ENCODE measurements at places on chromosomes 4 and X. TPM values are rescaled to one million over a fixed set of nuclear protein-coding genes. Genes with fewer than 3 reads are reported as not detected.

DNA sequence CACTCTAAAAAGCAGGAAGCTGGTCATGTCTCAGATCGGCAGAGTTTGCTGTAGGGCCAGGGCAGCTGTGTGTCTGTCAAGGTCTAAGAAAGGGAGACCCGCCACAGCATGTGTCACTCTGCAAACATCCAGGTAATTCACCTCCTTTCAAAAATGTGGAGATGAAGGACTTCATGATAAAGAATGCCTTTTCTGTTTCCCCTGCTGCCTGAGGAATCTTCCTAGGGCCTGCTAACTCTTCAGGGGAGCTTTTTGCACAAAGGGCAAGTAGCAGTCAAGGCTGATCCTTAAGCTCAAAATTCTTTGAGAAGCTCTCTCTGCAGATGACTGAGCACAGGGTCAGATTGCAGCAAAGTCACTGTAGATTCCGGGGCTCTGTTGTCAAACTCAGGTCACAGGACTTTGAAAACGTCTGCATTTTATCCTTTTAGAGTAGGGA, 21.1 kb downstream of the RASL11B start:
- no peak for DNase-seq

GRCh38 chr4:163755013-163755412, 260.5 kb downstream of the TMA16 start:
- peak; percentile 43 for DNase-seq

- no peak for DNase-seq
Observed at GRCh38 chrX:21989384-21989783, 42.7 kb upstream of the PHEX start.

DNA sequence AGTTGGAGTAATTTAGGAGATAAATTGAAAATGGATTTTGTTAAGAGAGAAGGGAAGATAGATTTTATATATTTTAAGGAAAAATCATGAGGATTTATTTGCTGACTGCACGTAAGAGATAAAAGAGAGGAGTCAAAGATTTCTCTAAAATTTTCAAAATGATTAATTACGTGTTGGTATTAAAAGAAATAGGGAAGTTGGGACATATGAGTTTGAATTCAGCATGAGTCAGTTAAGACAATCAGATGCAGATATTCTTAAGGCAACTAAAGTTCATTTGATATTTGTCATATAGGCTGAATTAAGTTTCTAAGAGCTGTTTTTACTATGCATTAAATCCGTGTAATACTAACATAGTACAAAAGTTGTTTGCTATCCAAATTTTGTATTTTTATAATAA, 46.9 kb downstream of the TET2 start:
- no peak for DNase-seq

DNA sequence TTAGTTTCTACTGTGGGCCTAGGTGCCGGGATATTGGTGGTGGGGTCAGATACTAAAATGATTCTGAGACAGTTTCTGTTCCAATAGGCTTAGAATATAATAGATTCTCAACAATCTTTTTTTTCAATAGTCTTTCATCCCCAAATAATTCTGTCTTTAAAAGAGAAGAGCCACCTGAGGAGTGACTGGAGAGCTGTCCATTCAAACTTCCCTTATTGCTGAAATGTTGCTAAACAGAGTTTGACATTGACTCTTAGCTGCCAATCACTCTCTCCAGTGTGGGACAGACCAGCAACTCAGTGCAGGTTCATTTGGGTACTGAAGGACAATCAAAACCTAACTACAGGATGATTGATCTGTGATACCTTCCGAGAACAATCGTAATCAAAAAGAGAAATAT, 12.4 kb upstream of the ADH7 start:
- DNase-seq: no peak

DNA sequence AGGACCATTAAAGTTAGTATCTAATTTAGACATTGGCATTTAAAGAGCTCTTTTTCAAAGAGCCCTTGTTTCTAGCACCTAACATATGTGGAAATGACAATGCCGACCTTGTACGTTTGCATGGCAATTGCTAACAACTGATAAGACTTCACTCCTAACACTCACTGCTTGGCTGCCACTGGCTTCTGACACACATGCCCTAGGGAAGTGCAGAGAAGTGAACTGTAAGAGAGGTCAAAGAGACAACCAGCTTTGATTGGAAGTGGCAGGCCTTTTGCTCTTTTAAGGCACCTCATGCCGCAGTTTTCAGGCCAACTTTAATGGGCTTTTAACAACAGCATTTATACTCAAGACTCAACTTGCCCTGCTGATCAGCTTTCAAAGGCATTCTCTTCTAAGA, 158.4 kb downstream of the RAB28 start:
- DNase-seq: no peak

- no peak for DNase-seq
Observed at GRCh38 chr4:165905405-165906027, 32.5 kb downstream of the TLL1 start.

- DNase-seq: no peak
Observed at GRCh38 chrX:6448003-6448402, 86.9 kb downstream of the VCX3A start.

GRCh38 chr4:932713-933070, 432 bp downstream of the TMEM175 start:
- DNase-seq: peak; percentile 23

GRCh38 chr4:86848732-86849619, at the start of gene SLC10A6:
TSS of gene SLC10A6 (minus strand) at chr4:86849384. CDS start at chr4:86849115, 269 bp downstream.
- DNase-seq: no peak

Gene F11
- total RNA-seq: not detected

All from IMR-90 (cell line).